T47D (cell line): ENCODE measurements at places on chromosomes 3 and 15.

DNA sequence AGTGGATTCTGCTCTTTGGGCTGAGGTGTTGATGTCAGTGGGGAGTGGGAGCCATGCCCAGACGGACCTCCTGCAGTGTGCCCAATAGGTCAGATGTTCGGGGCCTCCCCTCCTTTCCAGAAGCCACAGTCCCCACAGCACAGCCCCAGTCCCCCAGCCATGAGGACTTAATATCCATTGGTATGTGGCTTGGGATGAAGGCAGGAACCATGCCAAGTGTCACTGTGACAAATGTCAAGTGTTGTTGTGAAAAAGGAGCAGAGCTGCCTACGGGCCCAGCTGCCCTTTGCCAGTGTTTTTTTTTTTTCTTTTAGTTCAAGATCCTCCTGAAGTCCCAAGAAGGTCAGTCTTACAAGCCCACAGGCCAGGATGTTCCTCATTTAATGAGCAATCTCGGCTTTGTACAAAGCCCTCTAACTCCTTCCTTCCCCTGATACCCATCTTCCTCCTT lies 12.2 kb downstream of the SEMA3G start:
- DNase-seq: no peak

GRCh38 chr3:134425943-134426342 lies 51.7 kb upstream of the AMOTL2 start:
- DNase-seq: no peak

GRCh38 chr3:79140708-79141107 lies 627.1 kb downstream of the ROBO1 start:
- DNase-seq: no peak

GRCh38 chr15:45121706-45122417 lies 7.7 kb downstream of the DUOXA2 start:
- no peak for DNase-seq

DNA sequence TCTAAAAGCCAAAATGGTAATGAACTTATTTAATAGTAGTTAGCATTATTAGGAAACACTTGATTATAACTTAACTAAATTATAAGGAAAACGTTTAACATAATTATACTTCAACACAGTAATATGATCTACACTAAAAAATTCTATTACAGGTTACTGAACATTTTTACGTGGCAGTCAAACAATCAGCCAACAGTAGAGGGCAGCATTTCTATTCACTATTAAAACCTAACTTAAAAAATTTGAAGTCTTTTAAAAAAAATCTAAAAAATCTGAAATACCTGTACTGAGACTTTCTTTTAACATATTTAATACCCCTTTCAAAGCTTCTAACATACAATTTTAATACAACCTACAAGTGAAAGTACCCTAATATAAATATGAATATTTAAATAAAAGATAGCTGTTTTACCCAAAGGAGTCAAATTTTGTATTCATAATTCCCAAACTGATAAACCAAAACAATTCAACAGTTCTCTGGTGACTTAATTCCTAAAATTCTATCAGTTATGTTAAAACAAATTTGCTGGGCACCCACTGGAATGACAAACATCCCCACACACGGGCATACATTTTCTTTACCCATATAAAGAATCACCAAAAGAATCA lies 41.5 kb downstream of the DLG1 start:
- no peak for DNase-seq
